NCI-H748 treated with DMSO at 0.1 percent for 48 hours (cell line): ENCODE measurements at places on chromosomes 12 and 14.

GRCh38 chr12:121124402-121125109 lies 8.1 kb upstream of the P2RX7 start:
- no peak for DNase-seq

DNA sequence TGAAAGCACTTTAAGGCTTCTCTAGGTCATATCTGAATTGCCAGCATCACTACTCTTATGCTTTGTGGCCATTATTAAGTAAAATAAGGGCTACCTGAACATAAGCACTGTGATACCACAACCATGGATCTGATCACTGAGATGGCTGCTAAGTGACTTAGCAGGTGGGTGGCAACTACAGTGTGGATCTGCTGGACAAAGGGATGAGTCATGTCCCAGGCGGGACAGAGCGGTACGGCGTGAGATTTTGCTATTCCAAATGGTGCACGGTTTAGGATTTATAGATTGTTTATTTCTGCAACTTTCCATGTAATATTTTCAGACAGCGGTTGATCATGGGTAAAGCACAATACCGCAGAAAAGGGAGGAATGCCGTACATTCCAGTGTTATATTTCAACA lies 39.4 kb downstream of the MLXIP start:
- DNase-seq, result no peak

DNA sequence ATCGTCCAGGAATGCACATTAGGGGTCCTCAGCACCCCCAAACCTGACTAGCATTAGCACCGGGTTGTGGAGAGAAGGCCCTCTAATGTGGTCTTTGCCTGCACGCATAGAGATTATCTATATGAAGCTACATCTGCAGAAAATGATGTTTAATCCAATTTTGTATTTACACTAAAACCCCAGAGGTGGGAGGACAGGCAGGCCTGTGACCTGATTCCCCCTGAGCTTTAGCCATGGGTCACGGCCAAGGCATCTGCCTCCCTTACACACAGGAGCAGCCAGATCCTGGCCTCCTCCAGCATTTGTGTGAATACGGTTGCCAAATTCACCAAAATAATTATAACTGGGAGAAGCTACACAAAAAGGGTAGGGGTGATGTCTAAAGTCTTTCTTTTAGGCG lies 7.0 kb downstream of the APOLD1 start:
- DNase-seq, result no peak

GRCh38 chr14:66568220-66568619 lies 60.3 kb downstream of the GPHN start:
- no peak for DNase-seq

- no peak for DNase-seq
These were observed 7.5 kb downstream of the RESF1 start for GRCh38 chr12:31966558-31967205.

DNA sequence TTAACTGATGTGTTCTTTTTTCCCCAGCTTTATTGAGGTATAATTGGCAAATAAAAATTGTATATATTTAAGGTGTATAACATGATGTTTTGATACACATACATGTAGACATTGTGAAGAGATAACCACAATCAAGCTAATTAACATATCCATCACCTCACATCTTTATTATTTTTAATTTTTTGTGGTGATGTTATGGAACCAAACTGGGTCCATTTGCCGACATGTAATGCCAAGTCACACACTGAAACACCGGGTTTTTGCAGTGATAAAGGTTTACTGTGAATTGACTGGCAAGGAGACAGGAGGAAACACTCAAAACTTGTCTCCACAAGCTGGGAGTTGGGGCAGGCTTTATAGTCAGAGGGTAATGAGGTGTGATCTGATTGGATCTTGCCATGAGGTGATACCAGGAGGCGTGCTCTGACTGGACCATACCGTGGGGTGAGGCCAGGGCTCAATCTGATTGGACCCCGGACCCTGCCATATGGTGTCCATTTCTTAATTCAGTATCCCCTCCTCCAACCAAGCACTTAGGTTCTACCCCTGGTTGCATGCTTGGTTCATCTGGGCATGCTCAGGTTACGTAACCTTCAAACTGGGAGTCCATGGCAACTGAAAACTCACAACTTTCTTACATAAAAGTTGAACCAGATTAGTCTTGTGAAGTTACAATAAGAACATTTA lies 11.8 kb upstream of the WSCD2 start:
- no peak for DNase-seq

DNA sequence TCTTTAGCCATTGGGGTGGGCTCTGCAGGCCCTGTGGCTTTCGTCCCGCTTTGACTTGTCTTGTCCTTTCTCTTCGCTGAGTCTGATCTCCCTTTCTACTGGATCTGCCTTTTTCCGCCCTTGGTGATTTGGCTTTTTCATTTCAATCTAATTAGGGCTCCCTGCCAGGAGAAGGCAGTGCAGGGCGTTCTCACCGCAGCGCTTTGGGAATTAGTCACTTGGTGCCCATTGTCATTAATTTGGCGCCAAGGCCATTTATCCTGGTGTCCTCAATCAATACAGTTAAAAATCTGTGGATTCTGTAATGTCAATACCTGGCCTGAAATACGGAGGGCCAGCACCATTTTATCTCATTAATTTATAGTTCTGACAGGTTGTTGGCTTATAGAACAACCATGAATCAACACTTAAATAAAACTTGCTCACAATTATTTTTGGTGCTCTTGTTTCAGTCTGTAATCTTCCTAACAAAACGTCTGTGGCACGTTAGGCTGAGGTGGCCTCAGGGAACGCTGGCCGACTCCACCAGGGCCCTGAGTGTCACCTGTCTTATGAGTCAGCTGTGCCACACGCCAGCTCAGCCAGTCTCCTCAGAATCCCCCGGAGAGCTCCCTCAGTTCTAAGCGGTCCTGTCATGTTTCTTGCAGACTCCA lies 115.7 kb downstream of the BEGAIN start:
- DNase-seq, result no peak

DNA sequence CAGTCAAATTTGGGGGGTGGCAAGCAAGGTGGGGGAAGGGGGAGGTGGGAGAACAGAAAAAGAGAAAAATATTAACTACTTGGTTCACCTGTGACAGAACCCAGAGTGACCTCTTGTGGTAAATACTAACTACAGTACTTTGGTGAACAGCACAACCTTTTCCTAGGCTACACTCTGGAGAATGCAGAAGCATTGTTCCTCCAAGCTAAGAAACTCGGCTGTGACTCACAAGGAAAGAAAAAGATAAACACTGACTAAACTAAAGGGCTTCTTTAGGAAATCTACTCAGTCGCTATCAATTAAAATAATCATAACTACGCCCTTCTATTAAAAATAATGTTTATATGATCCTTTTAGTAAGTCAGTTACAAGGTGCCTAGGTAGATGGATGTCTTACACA lies 5.4 kb downstream of the KCNH5 start:
- peak; percentile 64 for DNase-seq
